ENCODE measurements at places on chromosomes 2 and 18.

DNA sequence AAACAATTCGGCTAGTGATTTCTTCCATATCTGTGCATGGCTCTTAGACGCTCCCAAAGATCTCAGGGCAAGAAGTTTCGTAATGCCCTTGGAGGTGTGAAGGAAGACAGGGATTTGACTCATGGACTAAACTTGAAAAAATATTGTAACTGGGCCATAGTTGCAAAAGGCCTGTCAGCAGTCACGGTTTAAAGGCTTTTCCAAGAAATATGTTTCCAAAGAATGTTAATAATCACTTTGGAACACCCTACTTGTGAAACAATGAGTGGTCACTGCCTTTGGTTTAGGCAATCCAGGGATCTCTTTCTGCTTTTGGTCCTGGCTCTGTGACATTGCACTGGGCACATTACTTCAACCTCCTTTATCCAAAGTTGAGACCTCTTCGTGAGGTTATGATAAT, 102.5 kb upstream of the RASGRP3 start:
- no peak for DNase-seq

GRCh38 chr2:165776013-165776412, 18.0 kb downstream of the GALNT3 start:
- no peak for DNase-seq

DNA sequence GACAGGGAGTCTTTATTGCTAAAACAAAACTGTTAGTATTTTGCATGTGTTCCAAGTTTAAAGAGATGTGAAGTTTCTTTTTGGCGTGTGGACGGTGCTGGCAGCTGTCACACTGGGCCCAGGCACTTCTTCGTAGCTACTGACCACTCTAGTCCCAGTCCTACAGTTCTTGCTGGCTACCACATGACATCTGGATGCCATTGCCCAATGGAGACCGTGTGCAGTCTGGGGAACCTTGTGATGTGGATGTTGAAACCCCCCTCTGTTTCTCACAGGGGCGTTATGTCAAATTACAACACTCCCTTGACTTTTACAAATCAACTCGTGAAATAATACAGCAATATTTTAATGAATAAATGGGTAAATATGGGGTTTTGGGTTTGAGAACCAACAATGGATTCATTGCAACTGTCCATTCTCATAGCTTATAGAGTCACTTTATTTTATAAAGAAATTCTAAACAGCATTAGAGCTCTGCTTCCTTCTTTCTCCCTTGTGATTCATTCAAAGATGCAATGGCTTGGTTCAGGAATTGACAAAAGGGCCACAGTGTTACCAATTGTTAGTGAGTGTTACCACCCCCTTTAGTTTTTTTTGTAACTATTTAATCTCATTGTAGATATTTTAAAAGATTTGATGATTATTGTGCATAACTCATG, 1.2 kb downstream of the GPD2 start:
- DNase-seq, result no peak

- no peak for DNase-seq
These were observed 62.6 kb upstream of the TGFA start for GRCh38 chr2:70616168-70616694.

Measured in CD4-positive, alpha-beta T cell treated with Interleukin-17A for 1 hour (primary cell).